Foreskin keratinocyte (primary cell): ENCODE measurements at places on chromosomes 2 and 18.
A peak's percentile ranks its signal among the peaks of the same experiment; 100 is the strongest.

DNA sequence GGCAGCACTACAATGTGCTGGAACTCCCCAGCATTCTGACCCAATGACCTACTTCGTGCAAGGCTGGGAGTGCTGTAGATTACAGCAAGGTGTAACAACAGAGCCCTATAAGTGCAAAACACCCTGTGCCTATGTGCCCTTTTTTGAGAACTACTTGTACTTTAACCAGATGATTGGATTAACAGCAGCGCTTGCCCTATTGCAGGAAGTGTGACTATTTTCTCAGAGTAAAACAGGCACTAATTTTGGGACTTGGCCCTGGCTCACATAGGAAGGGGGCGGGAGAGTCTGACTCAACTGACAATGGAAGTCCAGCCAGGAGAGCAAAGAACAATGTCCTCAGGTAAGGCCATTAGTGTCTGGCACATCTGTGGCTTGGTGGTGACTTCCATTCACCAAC is 35.6 kb upstream of the RNF125 start:
- no peak for DNase-seq

DNA sequence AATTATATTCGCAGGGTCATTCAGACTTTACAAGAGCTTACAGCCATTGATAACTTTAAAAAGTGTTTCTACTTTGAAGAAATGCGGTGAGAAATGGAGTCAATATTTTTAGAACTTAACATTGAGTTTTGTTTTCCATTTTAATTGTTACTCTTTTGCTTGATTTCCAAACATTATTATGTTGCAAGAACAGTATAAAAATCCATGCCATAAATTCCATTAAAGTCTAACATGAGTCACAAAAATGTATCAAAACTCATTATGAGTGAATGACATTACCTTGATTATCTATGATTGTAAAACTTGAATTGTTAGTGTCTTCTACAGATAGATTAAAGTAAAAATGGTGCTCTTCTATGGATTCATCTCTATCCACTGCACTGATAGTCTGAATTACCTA is 92.6 kb downstream of the CDH19 start:
- peak; percentile 1 for DNase-seq

- no peak for DNase-seq
Observed at GRCh38 chr2:145258903-145259579, 739.1 kb upstream of the ZEB2 start.

- no peak for DNase-seq
Observed at GRCh38 chr18:21575656-21576055, 24.8 kb downstream of the ESCO1 start.

GRCh38 chr18:23053776-23054457 is 81.4 kb upstream of the CABLES1 start:
- peak; percentile 56 for DNase-seq

GRCh38 chr2:8802741-8803140 is 34.7 kb downstream of the KIDINS220 start:
- no peak for DNase-seq

DNA sequence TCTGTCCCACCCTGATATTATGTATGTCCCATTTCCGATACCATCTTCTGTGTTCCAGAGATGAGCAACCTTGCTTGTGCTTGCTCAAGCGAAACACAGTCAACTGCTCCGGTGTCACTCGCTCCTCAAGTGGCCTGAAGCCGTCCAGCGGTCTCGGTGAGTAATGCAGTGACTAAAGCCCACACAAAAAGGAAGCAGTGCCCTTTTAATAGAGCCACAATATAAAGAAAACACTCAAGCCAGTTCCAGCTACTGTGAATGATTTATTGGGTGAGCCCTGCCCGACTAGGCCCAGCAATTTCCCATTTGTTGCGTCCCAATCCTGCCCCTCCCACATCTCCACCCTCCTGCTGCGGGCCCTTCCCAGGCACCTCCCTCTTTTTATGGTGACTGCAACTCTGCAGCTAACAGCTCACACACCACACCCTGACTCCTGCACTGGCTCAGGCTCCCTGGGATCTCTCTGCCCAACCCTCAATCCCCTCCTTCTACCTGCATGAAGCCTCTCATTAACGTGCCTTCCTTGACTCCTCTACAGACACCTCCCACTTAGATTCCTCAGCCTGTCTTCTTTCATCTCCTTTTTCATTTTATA is 44.2 kb upstream of the DSC1 start:
- peak; percentile 92 for DNase-seq

GRCh38 chr2:144445196-144445595 is 74.7 kb downstream of the ZEB2 start:
- DNase-seq: no peak

DNA sequence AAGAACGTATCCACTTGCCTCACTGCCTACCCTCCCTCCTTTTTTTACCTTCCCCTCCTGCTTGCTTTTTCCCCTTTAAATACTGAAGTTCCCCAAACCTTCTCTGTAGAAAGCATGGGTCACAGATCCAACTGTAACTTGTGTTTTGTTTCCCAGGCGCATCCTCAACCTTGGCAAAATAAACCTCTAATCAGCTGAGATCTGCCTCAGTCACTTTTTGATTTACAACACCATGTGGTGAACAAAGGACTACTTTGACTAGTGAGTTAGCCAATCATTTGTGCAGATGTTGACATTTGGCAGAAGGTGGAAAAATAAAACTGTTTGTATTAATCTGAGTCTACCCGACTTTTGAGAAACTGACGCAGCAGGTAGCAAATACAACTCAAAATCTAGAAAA is 23.3 kb upstream of the MCM6 start:
- no peak for DNase-seq

GRCh38 chr2:45237850-45238542 is 228.7 kb upstream of the SIX2 start:
- peak; percentile 92 for DNase-seq

- DNase-seq: no peak
Observed at GRCh38 chr2:173696274-173696673, 268.9 kb downstream of the SP3 start.

DNA sequence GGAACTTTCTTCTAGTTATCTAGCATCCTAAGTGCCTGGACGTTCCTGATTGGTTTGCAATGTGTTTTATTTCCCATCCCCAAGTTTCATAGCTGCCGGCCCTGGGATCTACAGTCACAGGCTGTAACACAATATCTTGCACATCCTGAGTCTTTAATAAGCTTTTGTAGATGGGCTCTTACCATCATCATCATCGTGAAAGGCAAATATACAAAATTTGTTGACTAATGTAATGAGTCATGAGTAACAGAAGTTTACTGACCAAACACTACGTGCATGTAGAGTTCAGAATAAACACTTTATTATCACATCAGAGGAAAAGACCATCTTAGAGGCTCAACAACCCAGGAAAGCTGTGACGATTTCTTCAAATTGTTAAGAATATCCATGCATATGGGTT is 8.1 kb upstream of the TYMS start:
- DNase-seq: no peak

- DNase-seq: no peak
Observed at GRCh38 chr2:124320051-124320688, 295.1 kb downstream of the CNTNAP5 start.

GRCh38 chr2:241771286-241772062 is 5.1 kb upstream of the GAL3ST2 start:
- DNase-seq: no peak

DNA sequence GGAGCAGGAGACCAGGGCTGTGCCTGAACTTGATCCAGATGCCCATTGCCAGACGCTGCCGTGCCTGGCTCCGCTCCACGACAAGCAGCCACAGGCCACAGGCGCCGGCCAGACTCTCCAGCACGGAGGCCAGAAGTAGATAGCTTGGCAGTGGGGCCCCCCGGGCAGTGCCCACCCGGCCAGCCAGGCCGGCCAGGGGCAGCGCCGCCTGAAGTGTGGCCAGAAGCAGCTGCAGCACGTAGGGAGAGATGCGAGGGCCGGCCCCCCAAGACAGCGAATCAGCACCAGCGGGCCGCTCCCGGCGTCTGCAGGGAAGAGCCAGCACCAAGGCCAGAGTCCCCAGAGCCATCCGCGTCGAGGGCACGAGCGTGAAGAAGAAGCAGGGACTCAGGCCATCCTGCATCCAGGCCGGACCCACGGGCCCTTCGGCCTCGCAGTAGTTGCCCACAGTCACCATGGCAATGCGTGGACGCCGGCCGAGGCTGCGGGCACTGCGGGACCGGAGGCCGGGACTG is 484 bp downstream of the ABCB6 start:
- DNase-seq: peak; percentile 55

GRCh38 chr2:129165006-129165405 is 814.5 kb upstream of the RAB6C start:
- DNase-seq: peak; percentile 17

GRCh38 chr2:220440731-220441130 is 813.3 kb downstream of the SLC4A3 start:
- no peak for DNase-seq

GRCh38 chr2:56021579-56021978 is 98.0 kb upstream of the EFEMP1 start:
- no peak for DNase-seq

- DNase-seq: no peak
Observed at GRCh38 chr2:234865586-234865985, 86.2 kb upstream of the SH3BP4 start.

DNA sequence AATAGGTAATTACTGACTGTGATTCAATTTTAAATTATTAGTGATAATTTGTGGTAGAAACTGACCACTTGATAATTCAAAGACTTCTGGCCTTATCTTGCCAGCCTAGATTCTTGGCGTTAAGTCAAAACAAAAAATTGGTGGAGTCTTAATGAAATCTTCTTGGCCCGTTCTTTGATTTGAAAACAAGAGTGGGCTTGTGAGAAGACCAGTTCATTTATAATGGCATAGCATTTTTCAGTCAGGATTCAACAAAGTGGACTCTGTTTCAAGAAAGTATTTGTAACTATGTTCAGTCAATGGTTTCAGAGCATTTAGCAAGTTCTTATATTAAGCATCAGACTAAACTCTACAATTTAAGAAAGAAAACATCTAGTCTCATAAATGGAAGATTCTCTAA is 26.0 kb downstream of the ITGA4 start:
- no peak for DNase-seq

- DNase-seq: no peak
Observed at GRCh38 chr2:68926796-68927195, 25.9 kb downstream of the GKN2 start.

GRCh38 chr2:159854481-159854880 is 56.5 kb upstream of the CD302 start:
- DNase-seq: no peak

DNA sequence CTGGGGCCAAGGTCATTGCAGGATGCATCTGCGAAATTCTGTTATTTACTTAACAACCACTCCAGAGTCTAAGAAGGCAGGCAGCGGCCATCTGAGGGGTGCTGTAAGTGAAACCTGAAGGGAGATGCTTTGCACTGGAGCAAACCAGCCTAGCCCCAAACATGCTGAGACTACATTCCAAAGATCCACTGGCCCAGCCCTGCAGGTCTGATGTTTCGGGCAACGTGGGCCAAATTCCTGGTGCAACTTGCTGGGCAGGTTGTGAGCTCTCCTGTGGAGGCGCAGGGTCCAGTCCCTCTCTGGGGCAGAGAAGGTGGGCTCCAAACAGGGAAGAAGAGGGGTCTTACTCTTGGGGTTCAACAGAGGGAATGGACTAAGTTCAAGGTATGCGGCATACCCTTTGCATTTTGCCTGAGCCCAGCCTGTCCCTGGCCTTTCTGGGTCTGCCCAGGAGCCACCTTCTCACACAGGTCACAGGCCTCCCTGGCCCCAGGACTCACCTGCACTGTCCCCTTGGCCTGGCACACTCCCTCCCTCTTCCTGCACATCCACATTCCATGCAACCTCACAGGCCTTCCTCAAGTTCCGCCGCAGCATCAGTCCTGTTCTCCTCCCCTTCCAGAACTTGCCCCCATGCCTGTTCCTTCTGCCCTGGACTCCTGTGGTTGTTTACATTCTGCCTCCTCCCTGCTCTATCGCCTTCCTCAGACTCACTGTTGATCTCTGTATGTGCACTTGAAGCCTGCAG is 5.1 kb upstream of the MAL start:
- DNase-seq: no peak

- DNase-seq: no peak
Observed at GRCh38 chr18:67862069-67862468, 345.5 kb upstream of the DSEL start.

GRCh38 chr18:45958730-45959129 is 8.4 kb downstream of the EPG5 start:
- no peak for DNase-seq

GRCh38 chr2:230042195-230042594 is 26.5 kb downstream of the SLC16A14 start:
- DNase-seq: peak; percentile 30

GRCh38 chr2:99714349-99714748 is 224.5 kb upstream of the REV1 start:
- no peak for DNase-seq

DNA sequence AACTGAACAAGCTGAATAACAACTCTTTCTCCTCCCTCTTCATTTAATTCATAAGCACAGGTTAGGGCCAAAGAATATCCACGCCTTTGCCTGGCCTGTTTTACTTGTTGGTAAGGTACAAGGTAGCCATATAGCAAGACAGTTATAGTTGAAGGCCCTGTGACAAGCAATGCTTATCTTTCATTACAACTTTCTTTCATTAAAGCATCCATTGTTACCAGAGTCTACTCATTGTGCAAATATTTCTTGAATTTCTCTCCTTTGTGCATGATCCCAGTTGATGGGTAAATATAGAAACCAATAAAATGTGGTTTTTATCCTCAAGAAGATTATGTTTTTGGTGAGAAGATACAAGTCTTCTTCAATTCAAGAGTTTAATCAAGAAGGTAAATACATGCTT is 140.2 kb downstream of the UBE2E3 start:
- DNase-seq: peak; percentile 17

GRCh38 chr18:51980101-51980500 is 359.9 kb upstream of the DCC start:
- no peak for DNase-seq

DNA sequence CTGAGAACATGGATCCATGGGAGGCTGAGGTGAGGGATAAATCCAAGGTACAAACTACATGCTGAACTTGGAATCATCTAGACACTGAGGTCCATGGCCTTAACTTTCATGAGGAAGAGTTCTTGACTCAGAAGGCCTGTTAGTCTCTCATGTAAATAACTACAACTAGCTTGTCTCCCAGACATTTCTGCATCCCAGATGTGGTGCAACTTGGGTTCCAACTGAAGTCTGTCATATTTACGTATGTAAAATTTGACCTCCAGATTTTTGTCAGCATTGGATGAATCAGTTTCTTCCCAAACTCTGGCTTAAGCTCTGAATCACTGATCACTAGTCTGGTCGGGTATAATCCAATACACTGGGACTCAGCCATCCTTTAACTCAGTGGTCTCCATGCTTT is 306.9 kb downstream of the PDE11A start:
- no peak for DNase-seq

DNA sequence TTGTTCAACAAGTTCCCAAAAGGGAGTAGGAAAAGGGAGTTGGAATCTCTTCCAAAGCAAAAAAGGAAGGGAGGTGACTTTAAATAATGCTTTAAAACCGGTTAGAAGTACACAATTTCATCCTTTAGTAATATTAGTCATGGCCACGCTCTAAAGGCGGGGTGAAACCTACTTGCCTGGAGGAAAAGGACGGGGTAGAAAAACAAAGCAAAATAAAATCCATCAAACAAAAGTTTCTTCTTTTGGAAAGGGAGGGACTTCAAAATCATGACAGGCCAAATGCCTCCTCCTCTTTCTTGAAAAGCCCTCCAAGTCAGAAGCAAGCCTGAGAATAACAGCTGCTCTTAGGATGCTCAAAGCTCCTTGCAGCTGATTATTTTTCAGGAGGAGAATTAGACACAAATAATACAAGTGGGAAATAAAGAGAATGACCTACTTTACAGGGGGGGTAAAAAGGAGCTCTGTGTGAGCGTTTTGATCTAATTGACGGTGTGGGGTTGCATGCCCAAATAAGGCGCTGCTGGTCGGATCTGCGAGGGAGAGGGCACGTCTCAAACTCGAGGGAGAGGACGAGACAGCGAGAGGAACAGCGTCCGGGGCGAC is 1.8 kb upstream of the NPAS2 start:
- peak; percentile 66 for DNase-seq

GRCh38 chr2:222572751-222573174 is 83.1 kb downstream of the FARSB start:
- no peak for DNase-seq
